ENCODE measurements at places on chromosomes 1 and 21. TPM values are rescaled to one million over a fixed set of nuclear protein-coding genes. Genes with fewer than 3 reads are reported as not detected.

DNA sequence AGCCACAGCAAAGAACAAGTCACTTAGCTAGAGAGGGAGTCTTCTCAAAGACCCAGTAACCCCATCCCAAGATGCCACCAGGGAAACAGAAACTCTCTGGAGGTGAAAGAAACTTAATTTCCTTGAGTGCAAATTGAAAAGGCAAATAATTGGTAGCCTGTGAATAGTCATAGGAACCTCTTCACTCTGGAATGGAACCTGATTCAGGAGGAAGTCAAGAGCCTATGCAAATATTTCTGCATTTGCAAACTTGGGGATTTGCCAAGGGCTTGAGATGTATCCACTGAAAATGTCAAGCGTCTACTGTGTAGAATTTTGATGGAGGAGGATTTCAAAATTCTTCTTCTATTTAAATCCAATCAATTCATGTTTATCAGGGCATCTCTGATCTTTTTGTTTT, 5.7 kb downstream of the HIVEP3 start:
- DNase-seq = no peak

DNA sequence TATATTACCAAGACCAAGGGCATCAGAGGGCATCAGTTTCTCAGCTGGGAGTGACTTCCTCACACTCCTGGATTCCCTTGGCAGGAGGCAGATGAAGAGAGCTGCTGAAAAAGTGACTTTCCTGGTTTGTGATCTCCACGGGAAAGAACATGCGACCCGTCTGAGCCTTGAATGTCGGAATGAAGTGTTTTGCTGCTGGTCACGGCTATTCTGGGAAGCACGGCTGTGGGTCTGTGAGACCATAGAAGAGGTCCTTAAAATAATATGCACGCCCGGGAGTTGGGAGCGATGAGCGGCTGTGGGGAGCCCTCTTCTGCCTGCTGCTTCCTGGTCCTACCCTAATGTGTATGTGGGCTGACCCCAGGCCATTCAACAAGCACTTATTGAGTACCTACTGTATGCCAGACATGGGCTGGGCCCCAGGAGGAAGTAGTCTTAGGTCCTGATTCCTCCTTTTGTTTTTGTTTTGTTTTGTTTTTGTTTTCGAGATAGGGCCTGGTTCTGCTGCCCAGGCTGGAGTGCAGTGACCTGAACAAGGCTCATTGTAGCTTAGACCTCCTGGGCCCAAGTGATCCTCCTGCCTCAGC, 13.2 kb upstream of the UMODL1 start:
- no peak for DNase-seq

GRCh38 chr1:162700131-162700530, 67.9 kb downstream of the DDR2 start:
- no peak for DNase-seq

- no peak for DNase-seq
Measured at GRCh38 chr1:8134546-8135235, 108.6 kb upstream of the ERRFI1 start.

- peak; percentile 89 for DNase-seq
Measured at GRCh38 chr1:12619792-12620487, 1.9 kb upstream of the DHRS3 start.

- no peak for DNase-seq
Measured at GRCh38 chr1:64946916-64947315, 19.4 kb downstream of the JAK1 start.

DNA sequence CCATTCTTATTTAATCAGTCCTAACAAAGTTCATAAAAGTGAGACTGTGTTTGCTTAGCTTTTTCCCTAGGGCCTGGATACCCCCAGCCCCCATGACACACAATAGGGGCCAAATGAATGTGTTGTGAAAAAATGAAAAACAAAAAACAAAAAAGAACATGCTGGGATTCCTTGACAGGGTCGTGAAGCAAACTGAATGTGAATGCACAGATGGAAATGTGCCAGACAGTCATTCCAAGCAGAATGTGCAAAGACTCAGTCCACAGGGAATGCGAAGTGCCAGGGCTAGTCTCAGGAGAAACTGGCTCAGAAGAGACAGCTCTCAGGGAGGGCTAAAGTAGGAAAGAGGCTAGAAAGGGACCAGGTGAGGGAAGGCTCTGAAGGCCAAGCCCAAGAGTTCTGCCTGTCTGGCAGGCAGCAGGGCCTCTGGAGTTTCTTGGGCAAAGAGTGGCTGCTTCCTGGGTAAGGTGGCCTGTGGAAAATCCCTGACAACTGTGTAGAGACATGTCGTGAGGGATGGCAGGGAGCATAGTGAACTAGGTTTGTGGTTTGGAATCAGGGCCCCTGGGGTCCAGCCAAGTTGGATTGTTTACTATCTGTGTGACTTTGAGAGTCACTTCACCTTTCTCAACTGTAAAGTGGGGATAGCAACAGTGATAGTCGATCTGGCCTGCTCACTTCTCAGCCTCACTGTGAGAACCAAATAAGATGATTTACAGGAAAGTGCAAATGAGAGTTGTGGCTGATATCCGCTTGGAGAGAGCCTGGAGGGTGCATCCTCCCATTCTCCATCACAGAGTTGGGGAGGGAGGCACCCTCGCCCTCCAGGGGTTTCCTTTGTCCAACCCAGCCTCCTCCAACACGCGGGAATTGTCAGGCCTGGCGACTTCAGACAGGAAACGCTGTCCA, 1.2 kb upstream of the ADAM15 start:
- DNase-seq = no peak

- no peak for DNase-seq
Measured at GRCh38 chr1:201149400-201149799, 4.9 kb downstream of the TMEM9 start.

- no peak for DNase-seq
Measured at GRCh38 chr21:14244911-14245310, 29.0 kb downstream of the RBM11 start.

Gene PTGFRN
- polyA plus RNA-seq = 53.3 TPM

Gene FAM72C
- not detected for polyA plus RNA-seq

Gene RPS6KA1
- polyA plus RNA-seq = 21.2 TPM

Gene OR10Z1
- 0.04 TPM for polyA plus RNA-seq

Gene CAPN2
- polyA plus RNA-seq = 223 TPM

Gene CA14
- polyA plus RNA-seq = 6.8 TPM

Gene LIX1L
- 21.5 TPM for polyA plus RNA-seq

Gene PCP4L1
- polyA plus RNA-seq = 1.1 TPM

All from renal pelvis (tissue), 12 donors.